ENCODE measurements at places on chromosomes 12 and 14.

- DNase-seq: peak; percentile 75
Observed at GRCh38 chr14:34227834-34228649, 234.0 kb downstream of the SPTSSA start.

- no peak for DNase-seq
Observed at GRCh38 chr12:8917751-8918150, 3.4 kb downstream of the PHC1 start.

DNA sequence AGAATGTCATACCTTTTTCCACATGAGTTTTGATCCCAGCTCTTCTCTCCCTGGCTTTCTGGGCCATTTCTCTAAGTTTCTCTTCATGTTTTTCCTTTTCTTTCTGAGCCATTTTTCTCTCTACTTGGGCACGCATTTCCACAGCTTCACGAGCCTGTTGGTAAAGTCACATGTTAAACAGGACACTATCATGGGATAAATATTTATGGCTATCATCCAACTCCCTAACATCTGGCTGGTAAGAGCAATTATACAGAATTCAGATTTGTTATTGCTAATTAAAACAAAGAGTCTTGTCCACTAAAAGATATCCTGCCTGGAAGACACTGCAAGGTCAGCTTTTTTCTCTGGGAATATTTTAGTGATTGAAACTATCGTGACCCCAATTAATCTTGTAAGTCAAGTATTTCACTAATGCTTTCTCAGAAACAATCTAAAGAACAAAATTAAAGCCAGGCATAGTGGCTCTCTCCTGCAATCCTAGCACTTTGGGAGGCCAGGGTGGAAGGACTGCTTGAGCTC is 23.1 kb downstream of the SLIRP start:
- DNase-seq: no peak

- no peak for DNase-seq
Observed at GRCh38 chr14:93034671-93034994, 81.1 kb downstream of the ITPK1 start.

DNA sequence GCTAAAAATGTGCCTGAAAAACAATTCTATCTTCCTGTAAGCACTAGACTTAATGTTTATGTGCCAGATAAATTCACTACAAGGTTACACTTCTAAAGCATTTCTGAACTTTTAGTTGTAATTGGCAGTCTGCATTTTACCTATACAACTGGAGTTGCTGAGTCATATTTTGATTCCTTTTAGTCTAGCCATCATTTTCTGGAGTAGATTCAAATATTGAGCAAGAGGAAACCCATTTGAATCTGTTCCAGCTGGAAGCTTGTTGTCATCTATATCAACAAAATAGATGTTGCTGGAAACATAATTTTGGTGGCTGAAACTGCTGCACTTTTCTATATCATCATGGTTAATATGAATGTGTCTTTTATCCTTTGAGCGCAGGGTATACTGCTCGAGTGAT is 122.2 kb upstream of the CCDC175 start:
- no peak for DNase-seq

- no peak for DNase-seq
Observed at GRCh38 chr14:105152794-105153241, 15.8 kb downstream of the JAG2 start.

GRCh38 chr14:95382747-95383146 is 63.0 kb upstream of the CLMN start:
- no peak for DNase-seq

DNA sequence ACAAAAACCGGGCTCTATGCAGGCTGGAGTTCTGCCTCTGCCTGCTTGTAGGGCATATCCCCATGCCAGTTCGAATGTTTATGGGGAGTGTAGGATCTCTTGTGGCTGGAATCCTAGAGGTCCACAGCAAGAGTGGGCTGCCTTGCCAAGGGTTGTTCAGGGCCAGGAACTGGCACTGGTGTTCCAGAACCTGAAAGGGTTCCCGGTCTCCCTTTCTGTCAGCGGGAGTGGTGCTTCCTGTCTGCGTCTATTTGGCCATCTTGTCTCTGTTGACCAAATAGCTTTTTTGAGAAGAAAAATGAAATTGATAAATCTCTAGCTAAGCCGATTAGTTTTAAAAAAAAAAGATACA is 17.8 kb downstream of the OLR1 start:
- DNase-seq: no peak

- no peak for DNase-seq
Observed at GRCh38 chr14:93108105-93108504, 7.6 kb downstream of the ITPK1 start.

DNA sequence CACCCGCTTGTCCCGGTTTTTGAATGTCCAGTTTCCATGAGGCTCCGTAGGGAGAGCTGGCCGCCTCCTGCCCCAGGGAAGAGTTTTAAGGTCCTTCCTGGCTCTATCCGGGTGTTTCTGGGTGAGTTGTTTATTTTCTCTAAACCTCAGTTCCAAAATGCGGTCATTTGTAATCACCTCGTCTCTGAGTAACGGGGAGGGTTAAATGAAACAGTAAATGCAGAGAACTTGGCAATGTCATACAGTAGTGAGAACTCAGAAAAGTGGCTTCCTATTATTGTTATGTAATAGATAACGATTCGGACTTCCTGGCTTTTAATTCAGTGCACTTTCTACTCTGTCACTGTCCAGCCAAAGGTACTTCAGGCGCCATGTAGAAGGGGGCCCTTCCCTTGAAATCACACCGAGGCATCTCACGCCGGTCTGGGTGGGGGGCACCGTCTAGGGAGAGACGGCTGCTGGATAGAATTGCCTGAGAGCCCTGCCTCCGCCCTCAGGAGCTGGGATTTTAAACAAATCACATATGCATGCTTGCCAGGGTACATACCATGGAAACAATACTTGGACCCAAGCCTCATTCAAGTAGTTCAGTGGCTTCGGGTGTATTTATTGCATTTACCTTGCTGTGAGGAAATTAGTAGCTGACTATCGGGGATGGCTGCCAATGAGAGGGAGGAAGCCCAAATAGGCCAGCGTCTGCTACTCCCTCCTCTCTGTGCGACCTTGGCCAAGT is 26.4 kb downstream of the NOS1 start:
- no peak for DNase-seq

DNA sequence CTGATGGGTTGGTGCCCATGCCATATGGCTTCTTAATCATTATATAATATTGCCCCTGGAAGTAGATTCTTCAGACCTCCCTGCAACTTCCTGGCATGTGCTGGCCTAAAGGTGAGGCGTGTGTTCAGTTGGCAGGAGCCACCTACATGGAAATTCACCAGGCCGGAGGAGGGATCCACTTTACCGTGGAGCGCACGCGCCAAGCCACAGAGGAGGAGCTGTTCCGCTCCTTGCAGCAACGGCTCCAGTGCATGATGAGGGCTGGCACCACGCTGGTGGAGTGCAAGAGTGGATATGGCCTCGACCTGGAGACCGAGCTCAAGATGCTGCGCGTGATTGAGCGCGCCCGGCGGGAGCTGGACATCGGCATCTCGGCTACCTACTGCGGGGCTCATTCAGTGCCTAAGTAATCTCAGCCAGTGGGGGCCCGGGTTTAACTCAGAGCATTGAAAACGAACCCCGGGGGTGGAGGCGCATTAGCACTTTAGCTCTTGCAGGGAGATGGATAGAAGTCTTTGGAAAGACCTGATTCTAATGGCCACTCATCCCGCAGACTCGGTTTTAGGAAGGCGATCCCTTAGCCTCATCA is 13.5 kb downstream of the AMDHD1 start:
- no peak for DNase-seq

- no peak for DNase-seq
Observed at GRCh38 chr12:14366209-14367039, 942 bp downstream of the ATF7IP start.

GRCh38 chr14:51824191-51824590 is 36.2 kb upstream of the GNG2 start:
- no peak for DNase-seq
